Calu3 (cell line): ENCODE measurements at places on chromosomes 6 and 20. TPM values are rescaled to one million over a fixed set of nuclear protein-coding genes. Genes with fewer than 3 reads are reported as not detected.

- no peak overlapping the region for H3K27ac ChIP-seq
- no peaks in the 10 kb centered on the region for H3K4me1 ChIP-seq
- no peaks in the 10 kb centered on the region for H3K36me3 ChIP-seq
- H3K4me3 ChIP-seq: no peak overlapping the region
- H3K27me3 ChIP-seq: peaks cover 32% of the 10 kb centered on the region
Observed at GRCh38 chr6:137473598-137473997, 20.6 kb downstream of the OLIG3 start.

DNA sequence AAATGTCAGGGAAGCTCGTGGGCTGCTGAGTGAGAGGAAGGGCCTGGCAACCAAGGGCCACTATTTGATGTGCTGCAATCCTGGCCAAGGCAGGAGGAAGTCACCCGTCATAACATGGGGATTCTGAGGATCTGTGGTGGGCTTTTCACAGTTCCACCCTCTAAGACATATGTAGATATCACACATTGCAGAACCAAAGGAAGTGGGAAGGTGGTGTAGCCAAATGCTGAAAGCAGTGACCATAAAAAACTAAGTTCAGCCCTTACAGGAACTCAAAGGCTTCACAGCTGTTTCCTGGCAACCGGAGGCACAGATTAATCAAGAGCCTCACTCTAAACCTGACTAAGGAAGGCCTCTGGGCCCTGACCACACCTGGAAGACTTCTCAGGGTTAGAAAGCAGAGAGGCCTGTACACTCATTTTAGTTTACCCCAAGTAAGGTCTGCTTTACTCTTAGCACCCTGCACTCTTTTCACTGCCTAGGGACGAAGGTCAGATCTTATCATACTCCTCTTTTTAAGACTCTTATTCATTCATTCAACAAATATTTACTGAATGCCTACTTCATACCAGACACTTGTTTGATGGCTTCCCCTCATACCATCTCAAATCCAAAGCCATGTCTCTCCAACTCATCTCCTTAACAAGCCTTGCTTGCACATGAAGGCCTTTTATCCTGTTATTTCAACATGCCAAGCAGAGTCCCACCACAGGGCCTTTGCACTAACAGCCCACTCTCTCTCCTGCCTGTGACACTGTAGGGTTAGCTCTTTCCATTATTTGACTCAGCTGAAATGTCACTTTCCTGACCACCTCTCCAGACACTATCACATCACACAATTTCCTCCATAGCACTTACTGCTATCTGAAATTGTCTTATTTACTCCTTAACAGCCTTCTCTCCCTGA is 2.6 kb downstream of the UBE2V1 start:
- H3K27ac ChIP-seq: peak overlapping the region; percentile 0
- peak overlapping the region; percentile 93 for H3K4me3 ChIP-seq
- H3K27me3 ChIP-seq: no peaks in the 10 kb centered on the region
- peaks cover 30% of the 10 kb centered on the region for H3K36me3 ChIP-seq

GRCh38 chr6:107523054-107523791 is 33.3 kb downstream of the SOBP start:
- no peaks in the 10 kb centered on the region for H3K36me3 ChIP-seq
- H3K4me1 ChIP-seq: no peaks in the 10 kb centered on the region
- H3K27ac ChIP-seq: no peak overlapping the region
- no peaks in the 10 kb centered on the region for H3K27me3 ChIP-seq
- no peak for DNase-seq
- H3K4me3 ChIP-seq: no peak overlapping the region

GRCh38 chr6:46949632-46950280 is 28.0 kb upstream of the ADGRF5 start:
- H3K4me3 ChIP-seq: no peak overlapping the region
- H3K27me3 ChIP-seq: no peaks in the 10 kb centered on the region
- H3K27ac ChIP-seq: no peak overlapping the region
- peaks cover 23% of the 10 kb centered on the region for H3K4me1 ChIP-seq

DNA sequence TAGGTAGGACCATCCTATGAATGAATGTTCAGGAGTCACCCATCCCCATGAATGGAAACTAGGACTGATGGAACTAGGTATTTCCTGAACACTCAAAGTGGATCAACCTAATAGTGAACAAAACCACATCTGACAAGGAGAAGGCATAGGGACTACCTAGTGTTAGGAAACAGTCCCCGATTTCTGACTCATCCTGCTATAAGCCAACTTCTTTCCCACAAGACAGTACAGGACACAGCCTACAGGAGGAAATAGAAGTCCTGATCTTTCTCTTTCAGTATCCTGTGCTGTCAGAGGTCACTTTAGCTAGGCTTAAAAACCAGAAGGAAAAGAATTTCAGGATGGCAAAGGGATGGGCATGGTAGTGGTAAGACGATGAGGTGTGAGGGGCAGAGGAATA is 19.5 kb upstream of the GMDS start:
- H3K36me3 ChIP-seq: no peaks in the 10 kb centered on the region
- peaks cover 23% of the 10 kb centered on the region for H3K4me1 ChIP-seq
- H3K27ac ChIP-seq: no peak overlapping the region
- DNase-seq: no peak
- no peak overlapping the region for H3K4me3 ChIP-seq

Gene PDE10A
- 22.5 and 23.7 TPM in 2 replicates for total RNA-seq

GRCh38 chr6:96812077-96812703 is 25.1 kb downstream of the GPR63 start:
- no peak for DNase-seq
- H3K4me3 ChIP-seq: no peak overlapping the region
- peaks cover 10% of the 10 kb centered on the region for H3K4me1 ChIP-seq
- no peaks in the 10 kb centered on the region for H3K36me3 ChIP-seq
- H3K27me3 ChIP-seq: no peaks in the 10 kb centered on the region

- H3K4me3 ChIP-seq: peak overlapping the region; percentile 96
- no peaks in the 10 kb centered on the region for H3K27me3 ChIP-seq
- H3K4me1 ChIP-seq: peaks cover 47% of the 10 kb centered on the region
- peak overlapping the region; percentile 98 for H3K27ac ChIP-seq
- DNase-seq: peak; percentile 40
Observed at GRCh38 chr6:111605100-111605751, 452 bp downstream of the TRAF3IP2 start.

Gene CGA
- total RNA-seq: not detected in 2 replicates

GRCh38 chr6:43016176-43016942 is 2.3 kb downstream of the KLHDC3 start:
- DNase-seq: no peak
- H3K4me1 ChIP-seq: peaks cover 28% of the 10 kb centered on the region
- H3K27me3 ChIP-seq: no peaks in the 10 kb centered on the region
- H3K4me3 ChIP-seq: peak overlapping the region; percentile 10
